ENCODE measurements at places on chromosomes 6 and 20.

- no peak for DNase-seq
These were observed 384.0 kb upstream of the SASH1 start for GRCh38 chr6:147958683-147959082.

DNA sequence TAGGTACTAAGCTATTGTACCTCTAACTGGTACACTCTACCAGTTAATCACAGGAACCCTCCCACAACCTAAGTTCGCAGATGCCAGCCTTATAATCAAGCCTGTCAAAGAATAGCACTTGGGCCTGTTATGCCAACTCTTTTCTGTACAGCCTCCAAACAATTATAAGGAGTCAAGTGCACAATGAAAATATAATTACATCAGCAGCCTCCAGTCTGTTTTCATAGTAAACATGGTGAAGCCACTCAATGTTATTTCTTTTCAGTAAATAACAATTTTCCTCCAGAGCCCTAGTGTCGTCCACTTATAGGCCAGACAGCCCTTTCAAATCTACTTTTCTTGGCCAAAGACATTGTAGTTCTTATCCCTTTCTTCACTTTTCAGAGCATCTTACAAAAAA, 82.7 kb upstream of the CARMIL1 start:
- no peak for DNase-seq

- peak; percentile 30 for DNase-seq
These were observed 50.8 kb downstream of the UTRN start for GRCh38 chr6:144335914-144336313.

DNA sequence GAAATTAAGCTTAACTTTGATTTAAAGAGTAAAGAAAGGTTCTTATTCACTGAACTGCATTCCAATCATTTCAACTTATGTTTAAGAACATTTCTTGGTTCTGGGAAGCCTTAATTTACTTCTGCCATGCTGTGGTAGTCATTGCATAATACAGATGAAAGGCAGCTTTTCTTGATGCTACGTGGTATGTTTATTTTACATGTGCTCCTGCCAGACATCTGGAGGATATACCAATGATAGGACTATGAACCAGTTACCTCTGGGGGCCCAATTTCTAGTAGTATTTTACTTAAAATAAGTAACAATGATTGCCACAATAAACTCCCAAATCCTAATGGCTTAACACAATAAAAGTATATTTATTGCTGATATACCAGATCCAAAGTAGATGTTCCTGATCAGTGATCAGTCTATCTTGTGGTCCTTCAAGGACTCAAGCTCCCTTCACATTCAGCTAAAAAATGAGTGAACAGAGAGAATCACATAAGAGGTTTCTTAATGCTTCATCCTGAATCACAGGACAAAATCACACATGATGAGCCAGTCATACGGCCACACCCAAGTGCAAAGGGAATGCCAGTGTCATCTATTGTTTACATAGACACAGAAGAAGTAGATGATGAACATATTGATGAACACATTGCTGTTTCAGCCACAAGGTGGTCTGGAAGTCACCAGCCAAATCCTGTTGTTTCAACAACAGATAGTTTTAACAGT, 56.5 kb upstream of the CCN2 start:
- DNase-seq = peak; percentile 92

- no peak for DNase-seq
These were observed 84.2 kb downstream of the CEBPB start for GRCh38 chr20:50274570-50275430.

DNA sequence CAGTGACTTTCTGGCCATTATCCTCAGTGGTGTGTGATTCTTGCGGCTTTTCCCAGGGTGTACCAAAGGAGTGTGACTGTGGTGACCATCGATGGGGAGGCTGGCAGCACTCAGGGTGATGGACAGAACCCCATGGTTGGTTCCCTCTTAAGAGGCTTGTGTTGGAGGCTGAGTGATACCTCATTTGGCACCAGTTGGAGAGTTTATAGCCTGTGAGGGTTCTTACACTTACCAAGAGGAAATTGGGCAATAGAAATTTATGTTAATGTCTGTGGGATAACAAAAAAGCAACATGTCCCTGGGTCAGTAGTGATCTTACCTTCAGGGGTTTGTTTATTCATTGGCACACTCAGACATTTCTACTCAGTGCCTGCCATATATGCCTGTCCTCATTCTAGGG, 37.2 kb downstream of the DAAM2 start:
- no peak for DNase-seq

- no peak for DNase-seq
These were observed 4.5 kb upstream of the GATA5 start for GRCh38 chr20:62480318-62480717.

GRCh38 chr6:16130932-16131387, 2.1 kb downstream of the MYLIP start:
- peak; percentile 73 for DNase-seq

- DNase-seq = peak; percentile 46
These were observed 146.7 kb downstream of the PLCB4 start for GRCh38 chr20:9215539-9215938.

GRCh38 chr6:14228571-14228970, 111.0 kb downstream of the CD83 start:
- DNase-seq = peak; percentile 15

GRCh38 chr6:27281105-27281539, 31.0 kb downstream of the POM121L2 start:
- DNase-seq = peak; percentile 55

DNA sequence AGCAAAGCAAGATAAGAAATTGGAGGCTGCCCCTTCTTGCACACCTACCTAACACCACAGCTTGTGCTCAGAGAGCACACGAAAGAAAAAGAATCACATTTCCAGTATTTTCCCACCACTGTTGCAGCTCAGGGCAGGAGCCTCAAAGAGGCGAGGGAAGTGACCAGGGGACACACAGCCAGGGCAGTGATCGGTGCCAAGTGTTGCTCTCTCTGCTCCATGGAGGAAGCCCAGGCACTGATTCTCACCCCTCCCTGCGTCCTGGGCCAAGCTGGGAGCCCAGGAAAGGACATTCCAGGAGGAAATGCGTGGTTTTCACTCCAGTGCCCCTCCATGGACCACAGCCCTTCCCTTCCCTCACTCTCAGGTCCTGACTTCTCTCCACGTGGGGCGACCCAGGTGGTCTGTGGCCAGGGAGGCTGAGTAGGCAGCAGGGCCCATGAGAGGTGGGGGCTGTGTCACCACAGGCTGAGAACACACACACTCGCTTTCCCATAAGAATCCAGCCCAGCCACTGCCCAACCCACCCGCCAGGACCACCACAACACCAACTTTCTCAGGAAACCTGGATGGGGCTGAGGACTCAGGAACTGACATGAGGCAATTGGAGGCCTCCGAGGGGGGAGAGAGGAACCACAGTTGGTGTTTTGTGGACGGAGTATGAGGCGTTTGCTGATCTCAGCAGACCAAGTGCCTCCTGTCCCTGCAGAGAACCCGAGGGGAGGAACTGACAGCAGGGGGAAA, 81.7 kb upstream of the MAFB start:
- no peak for DNase-seq

GRCh38 chr20:31603822-31604566, 1.1 kb upstream of the ID1 start:
- peak; percentile 100 for DNase-seq

- DNase-seq = no peak
These were observed 5.1 kb upstream of the ZNF391 start for GRCh38 chr6:27383481-27383880.

DNA sequence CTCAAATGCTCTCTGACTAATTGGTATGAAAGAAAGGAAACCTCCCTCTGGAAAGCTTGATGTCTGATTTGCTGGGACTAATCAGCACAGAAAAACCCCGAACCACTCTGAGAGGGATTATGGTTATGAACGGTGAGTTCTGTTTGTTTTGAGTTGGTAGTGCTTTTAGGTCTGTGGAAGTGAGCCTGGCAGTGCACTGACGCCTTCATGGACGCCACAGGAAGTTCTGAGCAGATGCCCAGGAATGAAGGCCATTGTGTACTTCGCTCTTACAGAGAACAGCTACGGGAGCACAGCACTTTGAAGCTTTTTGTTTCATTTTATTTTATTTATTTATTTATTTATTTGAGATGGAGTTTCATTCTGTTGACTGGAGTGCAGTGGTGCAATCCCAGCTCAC, 754.1 kb downstream of the QKI start:
- no peak for DNase-seq

DNA sequence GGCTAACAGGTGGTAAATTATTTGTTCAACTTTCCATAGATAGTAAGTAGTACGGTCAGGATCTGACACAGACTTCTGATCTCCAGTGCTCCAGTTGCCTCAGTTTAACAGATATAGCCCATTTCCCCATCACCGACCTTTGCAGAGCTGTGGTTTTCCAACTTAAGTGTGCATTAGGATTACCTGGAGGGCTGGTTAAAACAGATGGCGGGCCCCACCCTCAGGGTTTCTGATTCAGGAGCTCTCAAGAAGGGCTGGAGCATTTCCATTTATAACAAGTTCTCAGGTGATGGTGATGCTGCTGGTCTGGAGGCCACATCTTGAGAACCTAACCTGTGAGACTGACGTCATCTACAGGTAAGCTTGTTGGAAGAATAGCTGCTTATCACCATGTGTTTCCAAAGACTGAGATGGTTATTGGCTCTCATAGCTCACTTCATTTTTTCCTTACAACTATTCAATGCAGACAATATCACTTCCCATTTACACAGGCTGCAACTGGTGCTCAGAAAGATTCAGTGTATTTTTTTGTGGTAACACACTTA, 360.1 kb upstream of the CHD6 start:
- no peak for DNase-seq

DNA sequence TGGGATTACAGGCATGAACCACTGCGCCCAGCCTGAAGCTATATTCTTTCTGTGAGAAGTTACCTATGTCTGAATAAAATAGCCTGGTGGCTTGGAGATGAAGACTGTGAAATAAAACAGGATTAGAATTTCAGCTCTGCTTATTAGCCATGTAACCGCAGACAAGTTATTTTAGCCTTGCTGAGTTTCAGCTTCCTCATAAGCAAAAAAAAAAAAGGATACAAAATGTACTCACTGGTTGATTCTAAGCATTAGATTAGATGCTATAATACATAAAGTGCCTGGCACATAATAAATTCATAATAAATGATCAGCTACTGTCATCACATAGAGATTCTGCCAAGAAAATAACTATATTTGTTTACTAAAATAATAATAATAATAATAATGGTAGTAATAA, 98.8 kb downstream of the EPB41L2 start:
- DNase-seq = no peak

GRCh38 chr6:138847884-138848283, 52.0 kb downstream of the ECT2L start:
- DNase-seq = peak; percentile 13

DNA sequence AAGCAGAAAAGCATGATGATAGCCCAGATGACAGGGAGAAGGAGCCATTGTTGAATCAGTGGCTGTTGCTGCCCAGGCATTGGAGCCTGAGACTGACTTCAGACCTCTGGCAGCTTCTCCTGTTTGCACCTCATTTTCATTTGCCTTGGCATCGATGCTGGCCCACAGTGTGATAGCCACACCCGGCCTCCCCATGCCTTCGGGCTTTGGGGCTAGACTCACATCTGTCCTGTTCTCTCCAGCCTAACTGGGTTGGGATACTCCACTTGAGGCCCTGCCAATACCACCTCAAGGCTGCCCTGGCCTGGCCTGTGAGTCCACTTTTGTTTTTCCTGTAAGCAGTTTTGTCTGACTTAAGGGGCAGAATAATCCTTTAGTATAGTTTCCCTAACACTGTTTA, 140.4 kb downstream of the UST start:
- no peak for DNase-seq

DNA sequence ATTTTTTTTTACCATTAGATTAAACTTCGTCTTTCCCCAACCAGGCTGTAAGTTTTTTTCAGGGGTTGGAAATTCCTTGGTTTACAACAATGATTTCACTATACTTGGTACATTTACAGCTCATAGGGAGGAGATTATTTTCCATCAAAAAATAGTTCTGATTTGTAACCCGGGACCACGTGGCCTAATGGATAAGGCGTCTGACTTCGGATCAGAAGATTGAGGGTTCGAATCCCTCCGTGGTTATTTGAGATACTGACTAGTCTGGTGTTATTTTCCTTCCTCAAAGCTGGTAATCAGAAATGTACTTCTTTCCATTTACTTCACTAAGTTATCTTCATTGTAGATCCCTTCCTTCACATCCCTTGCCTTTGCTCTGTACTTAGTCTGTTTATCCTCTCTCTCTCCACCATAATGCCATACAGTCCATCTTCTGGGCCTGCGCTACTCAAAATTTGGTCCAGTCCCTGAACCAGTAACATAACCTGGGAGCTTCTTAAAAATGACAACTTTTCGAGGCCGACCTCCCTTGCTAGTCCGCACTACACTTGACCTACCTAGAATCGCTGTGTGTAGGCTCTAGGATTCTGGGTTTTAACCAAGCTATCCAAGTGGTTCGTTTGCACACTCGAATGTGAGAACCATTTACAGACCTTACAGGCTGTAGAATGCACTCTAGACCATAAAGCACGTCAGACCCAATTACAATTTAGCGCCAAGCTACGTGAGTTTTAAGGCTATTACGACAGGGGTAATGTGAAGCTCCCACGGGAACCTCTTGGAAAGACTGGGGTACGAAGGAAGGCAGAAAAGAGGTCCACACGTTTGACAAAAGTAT, 42.1 kb upstream of the BTN3A2 start:
- DNase-seq = peak; percentile 96

DNA sequence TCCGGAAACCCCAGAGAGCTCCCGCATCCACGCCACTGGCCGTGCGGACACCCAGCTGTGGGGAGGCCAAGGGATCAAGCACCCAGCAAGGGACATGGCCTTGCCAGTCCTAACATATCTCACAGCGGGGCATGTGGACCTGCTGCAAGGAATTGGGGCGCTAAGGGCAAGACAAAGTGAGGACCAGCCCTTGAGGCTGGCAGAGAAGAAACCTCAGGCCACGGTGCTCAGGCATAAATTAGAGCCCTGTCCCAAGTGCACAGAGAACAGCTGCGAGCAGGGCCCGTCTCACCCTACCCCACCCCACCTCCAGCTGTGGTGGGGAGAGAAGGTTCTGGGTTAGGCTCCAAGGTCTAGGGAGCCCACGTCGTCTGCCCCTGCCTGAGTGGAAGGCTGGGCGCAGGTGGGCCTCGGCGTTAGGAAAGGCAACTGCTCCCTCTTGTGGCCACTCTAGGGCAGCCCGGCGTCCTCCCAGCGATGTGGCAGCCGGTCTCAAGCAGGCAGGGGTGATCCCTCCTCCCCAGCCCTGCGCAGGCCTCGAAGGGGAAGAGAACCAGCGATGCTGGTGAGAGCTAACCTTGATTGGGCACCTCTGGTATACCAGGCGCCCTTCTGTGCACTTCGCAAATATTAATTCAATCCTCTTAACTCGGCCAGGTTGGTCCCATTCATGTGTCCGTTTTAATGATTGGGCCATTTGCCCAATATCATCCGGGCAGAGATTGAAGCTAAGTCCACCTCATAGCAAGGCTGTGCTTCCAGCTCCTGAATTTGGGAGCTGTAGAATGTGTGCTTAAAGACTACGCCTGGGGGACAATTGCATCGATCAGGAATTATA, 235.8 kb downstream of the NFATC2 start:
- peak; percentile 82 for DNase-seq

- DNase-seq = no peak
These were observed 279.8 kb downstream of the EPHA7 start for GRCh38 chr6:93139408-93140081.

GRCh38 chr6:157513004-157513603, 132.1 kb downstream of the ZDHHC14 start:
- DNase-seq = no peak

Measured in ELR (cell line).